SW 1271 (cell line): ENCODE measurements at places on chromosomes 16 and 17.

GRCh38 chr17:64129515-64129764 is 504 bp downstream of the ERN1 start:
- no peak for DNase-seq

- no peak for DNase-seq
These were observed 55.2 kb downstream of the SPAG9 start for GRCh38 chr17:51065466-51065865.

GRCh38 chr17:79137015-79137788 is 62.6 kb downstream of the ENGASE start:
- no peak for DNase-seq

DNA sequence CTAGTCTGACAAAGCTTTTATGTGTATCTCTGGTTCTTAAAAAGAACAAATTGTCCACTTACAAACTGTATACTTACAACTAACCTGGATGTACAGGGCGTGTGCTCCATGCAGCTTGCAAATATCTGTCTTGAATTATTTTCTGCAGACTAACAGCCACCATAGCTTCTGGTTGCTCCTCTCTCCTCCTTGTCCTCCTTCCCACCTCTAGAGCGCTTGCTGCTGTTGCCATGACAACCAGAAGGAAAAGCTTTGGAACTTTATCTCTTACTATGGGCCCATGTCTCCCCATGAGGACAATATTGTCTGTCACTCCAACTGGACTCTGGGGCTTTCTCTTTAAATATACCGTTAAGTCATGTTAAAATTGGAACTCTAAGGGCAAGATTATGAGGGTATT is 71.5 kb upstream of the DHX40 start:
- no peak for DNase-seq

GRCh38 chr17:17944743-17945142 is 27.5 kb downstream of the TOM1L2 start:
- DNase-seq, result no peak

- no peak for DNase-seq
These were observed 2.2 kb upstream of the NTN3 start for GRCh38 chr16:2468725-2469398.

DNA sequence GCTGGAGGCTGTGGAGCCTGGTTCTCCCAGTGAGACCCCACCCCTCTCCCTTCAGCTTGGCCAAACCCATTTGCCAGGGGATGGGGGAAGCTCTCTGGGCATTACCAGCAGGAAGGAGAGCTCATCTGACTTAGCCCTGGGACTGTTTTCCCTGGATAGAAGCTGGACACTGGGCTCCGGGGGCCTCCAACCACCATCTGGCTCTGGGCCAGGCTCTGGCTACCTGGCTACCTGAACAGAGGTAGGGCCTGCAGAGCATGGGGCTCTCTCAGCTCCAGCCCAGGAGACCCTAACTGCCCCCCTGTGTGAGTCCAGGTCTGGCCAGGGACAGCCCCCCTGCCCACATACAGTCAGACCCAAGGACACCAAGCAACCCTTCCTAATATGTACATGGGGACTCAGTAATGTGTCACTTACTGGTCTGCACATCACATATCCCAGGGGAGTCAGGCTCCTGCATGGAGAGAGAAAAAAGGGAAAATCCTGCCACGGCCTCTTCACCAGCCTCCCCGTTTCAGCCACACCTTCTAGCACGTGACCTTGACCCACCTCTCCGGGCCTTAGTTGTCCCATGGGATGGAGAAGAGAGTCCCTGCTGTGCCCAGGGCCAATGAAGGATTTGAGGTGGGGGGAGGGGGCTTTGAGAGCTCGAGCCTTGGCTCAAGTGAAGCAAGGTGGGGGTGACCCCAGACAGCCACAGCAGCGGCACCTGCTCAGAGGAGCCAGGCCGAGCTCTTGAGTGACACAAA is 13.8 kb downstream of the CNGB1 start:
- no peak for DNase-seq

GRCh38 chr17:75877752-75878173 is 618 bp downstream of the TRIM47 start:
- peak; percentile 52 for DNase-seq

GRCh38 chr17:5355421-5356129 is 63.9 kb downstream of the NUP88 start:
- DNase-seq, result no peak

GRCh38 chr17:18045691-18046350 is 6.6 kb downstream of the GID4 start:
- DNase-seq, result no peak

GRCh38 chr17:44170499-44171201 is at the start of gene ASB16:
Gene ASB16, plus strand, starts transcription at chr17:44170704. Its CDS starts 86 bp downstream, at chr17:44170790.
- DNase-seq, result no peak

DNA sequence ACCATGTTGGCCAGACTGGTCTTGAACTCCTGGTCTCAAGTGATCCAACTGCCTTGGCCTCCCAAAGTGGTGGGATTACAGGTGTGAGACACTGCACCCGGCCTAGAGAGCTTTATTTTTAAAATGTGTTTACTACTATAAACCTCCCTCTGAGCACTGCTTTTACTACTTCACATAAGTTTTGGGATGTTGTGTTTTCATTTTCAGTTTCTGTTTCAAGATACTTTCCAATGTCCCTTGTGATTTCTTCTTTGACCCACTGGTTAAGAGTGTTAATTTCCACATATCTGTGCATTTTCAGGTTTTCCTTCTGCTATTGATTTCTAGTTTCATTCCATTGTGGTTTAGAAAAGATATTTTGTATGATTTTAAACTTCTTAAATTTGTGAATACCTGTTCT is 74.4 kb downstream of the NETO2 start:
- no peak for DNase-seq

DNA sequence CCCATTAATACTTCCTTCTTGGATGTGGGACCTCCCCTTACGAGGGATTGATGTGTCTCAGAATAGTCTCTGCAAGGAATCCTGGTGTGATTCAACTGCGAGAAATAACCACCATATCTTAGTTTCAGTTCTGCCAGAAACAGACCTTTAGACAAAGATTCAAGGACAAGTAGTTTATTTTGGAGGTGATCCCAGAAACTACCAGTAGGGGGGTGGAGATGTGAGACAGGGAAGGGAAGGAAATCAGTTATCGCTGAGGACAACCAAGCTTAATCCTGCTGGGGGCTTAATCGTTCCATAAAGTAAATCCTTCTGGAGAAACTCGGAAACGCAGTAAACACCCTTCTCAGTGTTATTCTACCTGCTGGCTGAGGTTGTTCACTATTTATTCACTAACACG is 5.0 kb upstream of the SDR42E1 start:
- DNase-seq, result no peak

- DNase-seq, result no peak
These were observed 333.1 kb upstream of the GOT2 start for GRCh38 chr16:59067205-59067604.

GRCh38 chr16:69613378-69614154 is 47.8 kb downstream of the NFAT5 start:
- DNase-seq, result no peak

DNA sequence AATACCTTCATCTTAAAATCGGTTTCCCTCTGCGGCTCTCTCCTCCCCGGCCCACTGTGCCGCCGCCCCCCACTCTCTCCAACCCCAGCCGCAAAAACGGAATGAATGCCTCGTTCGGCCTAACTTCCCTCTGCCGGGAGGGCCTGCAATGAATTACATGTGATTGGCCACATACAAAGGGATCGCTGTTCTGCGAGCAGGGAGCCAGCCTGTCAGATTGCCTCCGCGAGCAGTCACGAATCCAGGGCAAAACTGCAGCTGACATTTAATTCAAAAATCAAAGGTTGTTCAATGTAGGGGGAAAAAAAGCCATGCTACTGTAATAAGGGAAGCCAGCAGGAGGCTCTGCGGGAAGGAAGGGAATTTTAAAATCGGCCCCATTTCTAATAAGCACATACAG is 84.9 kb downstream of the TBC1D16 start:
- no peak for DNase-seq

GRCh38 chr16:2748757-2749455 is 3.5 kb upstream of the SRRM2 start:
- no peak for DNase-seq
